NCI-H1105 (cell line): ENCODE measurements at places on chromosomes 3 and 15.

- no peak for DNase-seq
Observed at GRCh38 chr15:85011160-85011571, 29.5 kb downstream of the PDE8A start.

DNA sequence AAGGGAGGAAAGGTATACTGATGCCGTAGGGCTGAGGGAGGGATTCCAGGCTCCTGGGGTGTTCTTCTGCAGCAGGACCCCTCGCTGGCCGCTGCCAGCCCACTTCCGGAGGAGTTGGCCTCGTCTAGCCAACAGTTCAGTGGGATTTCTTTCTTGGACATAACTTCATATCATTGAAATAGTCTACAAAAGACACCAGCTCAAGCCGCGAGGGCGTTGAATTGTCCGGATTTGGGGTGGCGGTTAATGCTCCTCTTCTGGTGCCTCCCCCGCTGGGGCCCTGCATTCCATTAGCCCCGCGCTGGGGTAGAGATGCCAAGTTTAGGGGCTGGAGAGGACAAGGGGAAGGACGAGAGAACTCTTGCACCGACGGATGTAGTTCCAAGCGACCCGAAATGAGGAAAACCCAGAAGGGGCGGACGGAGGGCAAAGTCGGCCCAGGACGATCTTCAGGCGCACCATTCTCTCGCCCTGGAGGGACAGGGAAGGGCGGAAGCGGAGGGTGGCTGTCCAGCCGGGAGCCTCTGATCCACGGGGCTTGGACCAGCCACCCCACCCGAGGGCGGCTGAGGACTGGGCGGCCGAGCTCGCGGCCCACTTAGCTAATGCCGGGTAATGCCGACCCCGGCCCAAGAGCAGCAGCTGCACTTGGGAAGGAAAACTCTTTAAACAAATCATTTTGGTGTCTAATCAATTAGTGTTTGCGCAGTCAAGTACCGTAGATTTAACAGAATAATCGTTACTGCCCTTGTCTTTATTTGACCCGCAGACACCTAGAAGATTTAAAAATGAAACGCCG lies 4.7 kb upstream of the ONECUT1 start:
- no peak for DNase-seq

DNA sequence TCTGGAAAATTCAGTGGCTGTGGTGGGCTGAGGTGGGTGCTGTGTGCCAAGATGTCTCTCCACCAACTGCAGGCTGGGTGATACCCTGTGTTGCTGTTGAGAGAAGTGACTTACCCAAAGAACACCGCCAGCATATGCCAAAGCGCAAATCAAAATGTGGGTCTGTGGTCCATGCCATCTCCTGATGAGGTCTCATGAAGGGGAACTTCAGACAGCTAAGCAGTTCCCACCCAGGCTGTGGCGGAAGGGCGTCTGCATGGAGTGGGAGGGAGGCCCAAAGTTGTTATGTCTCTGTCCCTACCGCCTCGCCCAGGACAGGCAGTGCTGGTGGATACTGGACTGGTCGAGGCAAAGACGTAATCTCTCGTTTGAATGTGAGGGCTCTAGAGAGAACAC lies 70.9 kb upstream of the PLXNA1 start:
- DNase-seq: no peak

DNA sequence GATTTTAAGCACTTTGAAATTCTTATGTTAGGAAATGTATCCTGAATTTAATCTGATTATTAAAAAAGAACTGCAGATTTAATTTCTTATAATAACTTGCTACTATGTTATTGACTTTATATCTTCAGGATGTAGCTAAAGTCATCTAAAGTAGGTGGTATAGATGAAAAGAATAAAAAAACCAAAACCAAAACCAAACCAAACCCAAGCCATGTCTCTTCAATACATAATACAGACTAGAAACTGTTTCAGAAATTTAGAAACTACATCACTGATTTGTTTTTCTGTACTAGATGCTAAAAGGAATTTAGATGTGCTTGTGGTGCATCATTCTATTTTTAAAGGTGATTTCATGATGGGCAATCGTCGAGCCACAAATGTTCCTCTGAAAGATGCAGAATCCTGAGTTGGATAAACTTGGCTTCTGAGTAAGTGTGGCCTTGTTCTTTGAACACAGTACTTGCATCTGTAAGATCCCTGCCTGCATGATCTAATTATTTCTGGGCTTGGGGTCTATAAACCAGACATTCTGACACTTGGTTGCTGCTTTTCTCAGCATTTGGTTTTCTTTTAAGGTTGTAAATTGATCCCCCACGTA lies 287.1 kb upstream of the SUCLG2 start:
- DNase-seq: no peak

GRCh38 chr3:13963137-13963886 lies 83.4 kb upstream of the WNT7A start:
- no peak for DNase-seq

GRCh38 chr3:46629551-46630517 lies 17.5 kb downstream of the FAM240A start:
- DNase-seq: peak; percentile 5

- no peak for DNase-seq
Observed at GRCh38 chr15:89647191-89647851, 7.9 kb downstream of the KIF7 start.

- no peak for DNase-seq
Observed at GRCh38 chr3:25897019-25897418, 107.1 kb downstream of the OXSM start.

DNA sequence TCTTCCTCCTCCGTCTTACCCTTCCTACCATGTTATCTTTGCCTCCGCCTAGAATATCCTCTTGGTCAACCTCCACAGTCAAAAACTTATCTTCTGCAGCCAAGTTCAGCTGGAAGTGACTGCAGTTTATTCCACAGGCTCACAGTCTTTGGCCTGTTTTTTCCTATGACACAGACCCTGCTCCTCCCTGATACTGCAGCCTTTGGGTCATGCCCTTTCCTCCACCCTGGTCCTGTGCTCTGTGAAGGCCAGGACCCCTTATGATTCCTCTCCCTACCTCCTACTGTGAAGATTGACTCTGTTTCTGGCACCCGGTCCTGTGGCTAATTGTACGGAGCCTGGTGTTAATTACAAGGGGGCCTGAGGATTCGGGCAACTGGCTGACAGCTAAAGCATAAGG lies 49.3 kb upstream of the SCN5A start:
- no peak for DNase-seq

DNA sequence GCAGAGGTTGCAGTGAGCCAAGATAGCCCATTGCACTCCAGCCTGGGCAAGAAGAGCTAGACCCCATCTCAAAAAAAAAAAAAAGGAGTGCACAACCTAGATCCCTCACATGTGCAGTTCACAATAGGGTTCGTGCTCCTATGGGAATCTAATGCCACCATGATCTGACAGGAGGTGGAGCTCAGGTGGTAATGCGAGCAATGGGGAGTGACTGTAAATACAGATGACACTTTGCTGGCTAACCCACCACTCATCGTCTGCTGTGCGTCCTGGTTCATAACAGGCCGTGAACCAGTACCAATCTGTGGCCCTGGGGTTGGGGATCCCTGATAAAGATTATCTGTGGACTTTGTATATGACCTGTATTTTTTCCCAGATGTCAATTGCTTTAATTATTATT lies 16.7 kb downstream of the USP8 start:
- DNase-seq: no peak

GRCh38 chr3:183129243-183129642 lies 29.9 kb upstream of the MCCC1 start:
- peak; percentile 14 for DNase-seq

GRCh38 chr3:55574671-55575070 lies 87.6 kb upstream of the WNT5A start:
- no peak for DNase-seq

DNA sequence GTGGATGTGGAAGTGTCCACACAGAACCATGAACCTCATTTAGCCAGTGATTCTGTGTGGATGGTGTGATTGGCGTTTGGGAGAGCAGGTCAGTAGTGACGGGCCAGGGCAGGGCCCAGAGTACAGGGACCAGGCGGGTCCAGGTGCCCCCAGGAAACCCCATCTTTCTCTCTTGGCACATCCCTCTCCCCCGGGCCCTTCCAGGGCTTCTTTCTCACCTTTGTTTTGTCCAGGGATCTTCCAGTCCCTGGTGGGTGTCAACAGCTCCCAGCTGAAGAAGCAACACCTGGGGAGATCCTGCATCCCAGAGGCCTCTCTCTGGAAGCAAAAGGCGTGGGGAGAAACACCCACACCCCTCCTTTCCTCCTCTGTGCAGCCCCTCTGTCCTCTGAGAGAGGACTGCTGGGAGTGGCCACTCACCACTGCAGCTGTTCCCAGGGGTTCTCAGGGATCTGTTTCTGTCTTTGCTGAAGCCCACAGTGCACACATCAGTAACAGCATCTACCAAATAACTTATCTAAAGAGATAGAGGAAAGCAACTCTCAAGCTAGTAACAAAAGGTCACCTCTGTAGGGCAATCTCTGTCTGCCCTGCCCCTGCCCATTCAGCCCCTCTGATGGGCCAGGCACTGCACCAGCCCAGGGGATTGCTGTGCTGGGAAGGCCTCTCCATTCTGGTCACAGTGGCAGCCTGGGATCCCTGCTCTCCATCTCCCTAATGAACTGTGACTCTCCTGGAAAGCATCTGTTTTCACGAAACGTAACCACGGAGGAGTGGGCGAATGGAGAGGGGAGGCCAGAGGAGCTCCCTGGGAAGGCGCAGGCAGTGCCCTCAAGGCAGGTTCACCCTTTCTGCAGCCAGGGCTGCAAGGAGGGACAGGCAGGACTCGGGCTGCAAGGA lies 98.3 kb upstream of the ALDH1A3 start:
- DNase-seq: no peak

DNA sequence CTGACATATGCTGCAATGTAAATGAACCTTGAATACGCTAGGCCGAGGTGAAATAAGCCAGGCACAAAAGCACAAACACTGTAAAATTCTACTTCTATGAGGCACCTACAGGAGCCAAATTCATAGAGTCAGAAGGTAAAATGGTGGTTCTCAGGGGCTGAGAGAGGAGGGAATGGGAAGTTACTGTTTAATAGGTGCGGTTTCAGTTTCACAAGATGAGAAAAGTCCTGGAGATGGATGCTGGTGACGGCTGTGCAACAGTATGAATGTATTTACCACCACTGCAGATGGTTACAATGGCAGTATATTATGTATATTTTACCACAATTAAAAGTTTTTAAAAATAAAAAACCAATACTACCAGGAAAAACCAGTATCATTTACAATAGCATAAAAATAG lies 4.0 kb downstream of the TNK2 start:
- no peak for DNase-seq

DNA sequence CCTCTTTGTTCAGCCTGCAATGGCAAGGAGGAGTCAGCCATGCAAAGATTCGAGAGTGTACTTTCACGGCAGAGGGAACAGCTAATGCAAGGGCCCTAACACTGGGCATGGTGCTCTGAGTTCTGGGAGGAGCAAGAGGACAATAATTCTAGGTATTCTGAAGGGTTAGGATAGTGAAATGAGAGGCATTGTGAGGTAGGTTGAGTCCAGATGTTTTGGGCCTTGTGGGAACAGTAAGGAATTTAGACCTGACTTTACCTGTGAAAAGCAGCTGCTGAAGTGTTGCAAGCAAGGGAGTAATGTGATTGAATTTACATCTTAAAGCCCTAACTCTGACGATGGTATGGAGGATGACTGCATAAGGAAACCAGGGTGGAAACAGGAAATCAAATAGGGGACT lies 211.6 kb downstream of the CNTN3 start:
- DNase-seq: no peak

DNA sequence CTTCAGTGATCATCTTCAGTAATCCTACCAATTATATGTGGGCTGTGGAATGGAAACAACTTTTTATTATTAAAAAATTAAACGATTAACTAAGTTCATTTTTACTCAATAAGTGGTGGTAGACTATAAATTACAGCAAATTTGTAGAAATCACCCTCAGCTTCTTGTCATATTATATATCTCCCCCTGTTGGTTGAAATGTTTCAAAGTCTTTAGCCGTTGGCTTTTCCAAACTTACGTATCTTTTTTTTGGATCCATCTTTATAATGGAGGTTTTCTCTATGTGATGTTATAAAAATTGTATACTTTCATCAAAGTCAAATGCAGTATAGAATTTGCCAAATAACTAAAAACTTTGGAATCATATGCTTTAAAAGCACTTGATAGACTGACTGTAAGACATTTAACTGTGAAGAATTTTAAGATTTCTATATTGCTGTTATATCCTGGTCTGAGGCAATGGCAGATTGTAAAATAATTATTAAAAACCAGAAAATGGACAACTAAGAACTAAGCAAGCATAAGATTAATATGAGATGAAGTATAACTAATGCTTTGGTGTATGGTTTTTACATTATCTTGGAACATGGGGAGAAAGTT lies 44.7 kb downstream of the ATP11B start:
- peak; percentile 5 for DNase-seq

GRCh38 chr3:130517602-130518001 lies 625 bp downstream of the COL6A6 start:
- DNase-seq: no peak

- no peak for DNase-seq
Observed at GRCh38 chr3:21062831-21063294, 688.1 kb downstream of the ZNF385D start.
